ENCODE measurements at places on chromosomes 16 and 17.

GRCh38 chr16:26647870-26648269 is 418.9 kb upstream of the C16orf82 start:
- no peak for DNase-seq

- DNase-seq: no peak
Measured at GRCh38 chr16:87874639-87875427, 5.5 kb upstream of the SLC7A5 start.

GRCh38 chr17:67244431-67245072 is 444 bp downstream of the HELZ start:
- no peak for DNase-seq

DNA sequence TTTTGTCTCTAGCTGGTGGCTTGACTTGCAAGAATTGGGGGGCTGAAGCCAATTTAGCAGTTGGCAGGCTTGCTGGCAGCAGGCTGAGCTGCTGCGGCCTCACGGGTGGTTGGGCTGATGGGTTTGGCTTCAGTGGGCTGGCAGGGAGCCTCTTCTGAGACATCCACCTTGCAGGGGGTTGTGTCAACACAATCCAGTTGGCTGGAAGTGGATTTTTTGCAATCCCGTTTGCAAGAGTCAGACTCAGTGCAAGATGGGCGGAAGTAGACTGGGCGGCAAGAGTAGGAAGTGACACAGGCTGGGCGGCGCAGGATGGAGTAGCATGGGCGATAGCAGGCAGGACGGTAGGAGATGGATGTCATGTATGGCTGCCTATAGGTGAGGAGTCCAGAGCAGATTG is 1.5 kb downstream of the KRTAP16-1 start:
- no peak for DNase-seq

DNA sequence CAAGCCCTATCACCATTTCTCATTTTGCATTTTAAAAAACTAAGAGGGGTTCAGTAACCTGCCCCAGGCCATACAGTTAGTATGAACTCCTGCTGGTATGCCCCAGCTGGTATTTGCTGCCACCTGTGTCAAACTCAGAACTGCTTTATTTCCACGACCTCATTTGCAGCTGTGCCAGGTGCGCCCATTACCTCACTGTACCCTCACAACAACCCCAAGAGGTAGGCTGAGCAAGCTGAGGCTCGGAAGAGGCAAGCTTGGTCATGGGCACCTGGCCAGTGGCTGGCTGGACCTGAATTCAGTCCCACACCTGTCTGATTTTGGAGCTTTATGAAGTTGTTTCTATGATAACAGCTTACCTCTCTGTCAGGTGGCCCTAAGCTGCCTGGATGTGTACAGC is 7.6 kb downstream of the EPN2 start:
- DNase-seq: no peak

DNA sequence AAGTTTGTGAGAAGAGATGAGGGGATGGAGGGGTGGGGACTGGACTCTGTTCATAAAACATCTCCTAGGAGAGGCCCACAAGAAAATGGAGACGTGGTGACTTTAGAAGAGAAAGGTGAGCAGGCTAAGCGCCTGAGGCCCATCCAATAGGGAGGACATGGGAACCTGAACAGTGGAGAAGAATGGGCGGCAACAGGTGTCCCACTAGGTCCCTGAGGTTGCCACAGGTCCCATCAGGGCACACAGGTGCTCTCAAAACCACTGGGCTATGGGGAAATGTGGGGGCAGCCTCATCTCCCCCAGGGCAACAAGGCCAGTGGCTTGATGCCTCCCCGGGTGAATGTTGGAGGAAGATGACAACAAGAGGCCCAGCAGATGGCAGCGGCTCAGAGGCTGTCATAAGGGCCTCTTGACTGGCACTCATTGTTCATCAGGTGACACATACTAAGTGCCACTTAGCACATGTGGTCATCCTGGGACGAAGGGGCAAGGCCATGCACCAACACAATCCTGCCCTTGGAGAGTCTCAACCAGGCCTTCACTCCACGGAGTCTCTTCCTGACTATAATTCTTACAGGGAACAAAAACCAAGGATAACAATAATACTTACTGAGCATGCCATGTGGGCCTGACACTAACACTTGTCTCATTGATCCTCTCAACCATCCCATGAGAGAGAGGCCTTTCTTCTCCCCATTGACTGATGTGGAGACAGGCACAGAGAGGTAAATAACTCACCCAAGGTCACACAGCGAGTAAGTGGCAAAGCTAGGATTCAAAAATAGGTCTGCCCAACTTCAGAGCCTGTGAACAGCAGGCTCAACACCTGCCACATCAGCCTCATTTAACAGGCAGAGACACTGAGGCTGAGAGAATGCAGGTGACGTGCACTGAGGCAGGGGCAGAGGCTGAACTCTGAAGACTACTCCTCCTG is 38.0 kb downstream of the CUEDC1 start:
- no peak for DNase-seq

GRCh38 chr17:30924341-30924740 is 2.6 kb downstream of the ADAP2 start:
- no peak for DNase-seq

- DNase-seq: no peak
Measured at GRCh38 chr16:3038256-3038655, 1.5 kb upstream of the BICDL2 start.
